ENCODE measurements at places on chromosomes 16 and 17.
A peak's percentile ranks its signal among the peaks of the same experiment; 100 is the strongest.

DNA sequence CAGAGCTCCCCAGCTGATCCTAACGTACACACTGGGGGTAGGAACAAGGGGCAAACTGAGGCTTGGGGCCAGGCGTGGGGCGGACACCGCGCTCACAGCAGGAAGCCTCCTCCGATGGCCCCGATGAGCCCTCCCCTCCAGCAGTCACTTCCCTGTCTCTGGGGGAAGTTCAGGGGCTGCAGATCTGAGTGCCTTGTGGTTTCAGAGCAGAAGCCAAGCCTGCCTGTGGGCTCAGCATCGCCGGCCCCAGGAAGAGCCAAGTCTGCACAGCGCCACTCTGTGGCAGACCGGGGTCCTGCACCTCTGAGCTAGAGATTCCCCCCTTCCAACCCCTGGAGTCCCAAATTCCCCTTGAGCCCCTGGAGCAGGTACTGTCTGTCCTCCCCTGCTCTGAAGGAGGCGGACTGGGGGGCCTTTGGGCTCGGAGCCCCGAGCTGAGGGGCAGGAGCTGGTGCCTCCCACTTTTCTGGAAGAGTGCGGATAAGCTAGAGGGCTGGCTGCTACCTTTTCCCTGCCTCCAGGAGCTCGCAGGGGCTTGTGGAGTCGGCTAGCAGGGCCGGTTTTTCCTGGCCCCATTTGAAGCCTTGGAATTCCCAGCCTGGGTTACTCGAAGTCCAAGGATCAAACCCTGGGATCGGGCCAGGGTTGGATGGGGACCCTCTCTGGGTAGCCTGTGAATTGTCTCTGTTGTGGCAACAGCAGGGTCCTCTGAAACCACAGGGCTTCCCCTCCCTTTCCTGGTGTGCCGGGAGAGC, 2.9 kb downstream of the GSE1 start:
- peak; percentile 63 for DNase-seq

DNA sequence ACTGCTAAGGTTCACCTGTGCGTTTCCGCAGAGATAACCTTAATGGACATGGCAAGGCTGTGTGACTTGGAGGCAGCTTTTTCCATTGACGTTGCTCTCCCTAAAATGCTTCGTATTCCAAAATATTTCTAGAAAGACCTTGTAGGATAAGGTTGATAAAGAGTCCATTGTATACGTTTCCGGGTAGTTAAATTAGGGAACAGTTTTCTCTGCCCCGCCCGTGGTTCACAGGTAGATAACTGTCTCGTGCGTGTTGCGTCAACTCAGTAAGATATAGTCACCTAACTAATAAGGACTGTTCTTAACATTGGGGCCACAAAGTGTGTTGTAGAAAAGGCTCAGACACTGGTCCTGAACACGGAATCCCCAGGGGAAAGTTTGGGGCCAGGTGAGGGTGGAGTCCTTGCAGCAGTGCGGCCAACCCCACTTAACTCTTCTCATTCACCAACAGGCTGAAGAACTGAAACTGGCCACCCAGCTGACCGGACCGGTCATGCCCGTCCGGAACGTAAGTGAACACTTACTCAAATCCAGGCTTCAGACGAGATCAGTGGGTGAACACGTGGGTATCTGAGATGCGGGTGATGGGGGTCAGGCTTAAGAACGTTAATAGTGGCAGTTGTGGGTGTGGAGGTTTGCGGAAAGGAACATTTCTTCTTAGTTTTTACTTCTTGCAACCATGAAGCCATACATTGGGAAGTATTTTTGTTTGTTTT, 1.6 kb downstream of the RPL13 start:
- no peak for DNase-seq

GRCh38 chr17:64275016-64275415, 12.0 kb upstream of the TEX2 start:
- no peak for DNase-seq

DNA sequence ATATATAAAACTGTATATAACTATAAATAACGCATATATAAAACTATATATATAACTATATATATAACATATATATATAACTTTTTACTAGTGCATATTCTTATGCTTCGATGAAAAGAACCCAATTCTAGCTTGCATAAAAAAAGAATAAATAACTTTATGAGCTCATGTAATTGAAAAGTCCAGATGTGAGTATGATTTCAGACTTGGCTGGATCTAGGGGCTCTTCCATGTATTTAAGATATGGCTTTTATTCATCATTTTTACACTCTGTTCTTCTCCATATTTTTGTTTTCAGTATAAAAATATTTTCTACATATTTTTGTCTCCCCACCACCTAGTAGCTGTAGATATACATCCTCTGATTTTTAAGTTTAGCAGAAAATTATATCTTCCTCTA, 417.5 kb downstream of the CDH11 start:
- DNase-seq = no peak

DNA sequence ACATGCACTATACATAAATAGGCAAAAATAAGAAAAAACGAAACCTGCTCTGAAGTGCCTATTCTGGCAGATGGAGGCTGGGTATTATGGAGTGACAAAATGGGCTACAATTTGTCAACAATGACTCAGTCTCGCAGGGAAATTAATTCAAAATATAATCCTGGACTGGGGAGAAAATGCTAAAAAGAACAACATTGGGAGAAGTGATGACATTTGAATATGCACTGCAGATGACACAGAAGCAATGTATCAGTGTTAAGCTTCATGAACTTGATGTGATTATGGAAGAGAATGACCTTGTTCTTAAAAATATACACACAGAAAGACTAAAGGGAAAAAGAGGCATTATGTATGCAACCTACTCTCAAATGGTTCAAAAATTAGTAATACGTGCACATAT, 74.8 kb upstream of the PSMD7 start:
- DNase-seq = no peak

DNA sequence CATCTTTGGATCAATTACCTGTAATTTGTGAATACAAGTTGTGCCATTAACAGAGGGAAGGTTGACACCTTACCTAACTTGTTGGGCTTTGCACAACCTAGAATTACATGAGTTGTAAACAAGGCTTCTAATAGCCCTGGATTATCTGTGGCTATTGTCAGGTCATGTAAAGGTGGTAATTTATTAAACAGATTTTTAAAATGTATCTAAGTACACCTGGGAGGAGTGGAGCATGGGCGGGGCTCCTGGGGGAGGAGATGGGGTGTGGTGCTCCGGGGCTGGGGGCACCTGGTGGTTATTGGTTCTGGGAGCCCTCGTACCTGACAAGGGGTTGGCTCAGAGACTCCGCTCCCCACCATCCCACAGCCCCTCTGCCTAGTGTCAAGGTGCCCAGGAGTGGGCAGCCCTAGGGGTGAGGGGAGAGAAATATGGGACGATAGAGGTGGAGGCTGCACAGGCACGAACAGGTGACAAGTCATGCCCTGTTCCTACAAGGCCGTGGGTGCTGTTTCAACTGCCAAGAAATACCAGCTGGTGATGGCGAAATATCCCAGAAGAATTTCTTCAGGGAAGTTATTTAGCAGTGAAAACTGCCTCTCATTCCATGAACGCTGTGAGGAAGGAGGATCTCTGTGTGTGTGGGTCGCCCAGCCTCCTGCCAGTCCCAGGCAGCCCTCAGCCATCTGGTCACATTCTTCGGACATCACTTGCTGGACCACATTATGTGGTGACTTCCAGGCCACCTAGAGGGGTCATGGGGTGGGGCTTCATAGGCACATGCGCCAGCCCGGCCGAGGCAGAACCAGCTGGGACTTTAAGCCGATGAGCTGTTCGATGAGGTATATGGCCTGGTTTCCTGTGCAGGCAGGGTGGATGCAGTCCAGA, 55.5 kb upstream of the IRX3 start:
- no peak for DNase-seq
